ENCODE measurements at places on chromosomes 11 and 22. TPM values are rescaled to one million over a fixed set of nuclear protein-coding genes. Genes with fewer than 3 reads are reported as not detected.

GRCh38 chr11:134615041-134615615, 203.1 kb upstream of the B3GAT1 start:
- DNase-seq: no peak

GRCh38 chr11:34633990-34634693, 13.2 kb downstream of the EHF start:
- no peak for DNase-seq

DNA sequence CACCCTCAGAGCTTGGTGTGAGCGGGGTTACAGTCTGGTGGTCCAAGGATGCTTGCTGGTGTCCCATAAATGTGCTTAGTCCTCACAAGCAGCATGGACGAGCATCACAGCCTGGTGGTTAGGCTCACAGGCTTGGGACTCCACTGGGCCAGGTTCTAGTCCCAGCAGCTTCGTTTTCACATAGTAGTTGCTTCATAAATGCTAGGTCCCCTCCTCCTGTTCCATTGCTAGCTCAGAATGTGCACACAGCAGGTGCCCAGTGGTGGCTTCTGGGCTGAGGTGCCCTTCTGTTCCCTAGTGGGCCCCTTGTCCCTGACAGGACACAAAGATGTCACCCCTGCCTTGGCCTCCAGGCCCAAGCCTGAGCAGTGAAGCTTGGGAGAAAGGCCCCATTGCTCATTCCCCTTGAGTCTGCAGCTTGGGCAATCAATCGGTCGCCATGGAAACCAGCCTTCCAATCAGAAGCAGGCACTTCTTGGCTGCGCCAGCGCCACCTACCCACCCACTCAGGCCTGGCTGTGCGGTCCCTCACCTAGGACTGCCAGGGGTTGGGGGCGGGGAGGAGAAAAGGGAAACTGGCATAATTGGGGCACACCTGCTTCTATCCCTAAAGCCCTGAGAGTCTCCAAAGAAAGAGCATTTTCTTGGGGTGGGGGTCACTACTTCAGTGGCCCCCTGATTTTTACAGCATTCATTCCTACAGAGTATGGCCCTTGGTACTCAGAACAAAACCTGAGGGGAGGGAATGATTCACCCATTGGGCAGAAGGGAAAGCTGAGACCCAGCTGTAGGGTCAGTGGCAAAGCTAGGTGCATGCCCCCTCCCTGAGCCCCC, 48.1 kb downstream of the CYTH4 start:
- peak; percentile 97 for DNase-seq

DNA sequence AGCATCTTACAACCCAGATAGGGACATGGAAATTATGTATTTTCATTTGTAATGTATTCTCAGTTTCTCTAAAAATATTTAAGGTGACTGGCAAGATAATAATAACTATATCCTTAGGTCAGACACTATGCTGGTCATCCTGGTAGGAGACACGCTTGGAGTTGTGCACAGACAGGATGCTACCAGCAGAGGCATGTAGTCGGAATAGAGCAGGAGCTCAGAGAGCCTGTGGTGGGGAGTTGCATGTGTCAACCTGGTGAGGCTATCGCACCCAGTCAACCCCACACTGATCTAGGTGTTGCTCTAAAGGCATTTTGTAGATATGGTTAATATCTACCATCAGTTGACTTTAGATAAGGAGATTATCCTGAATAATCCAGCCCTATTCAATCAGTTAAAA, 318.5 kb downstream of the MIAT start:
- no peak for DNase-seq

DNA sequence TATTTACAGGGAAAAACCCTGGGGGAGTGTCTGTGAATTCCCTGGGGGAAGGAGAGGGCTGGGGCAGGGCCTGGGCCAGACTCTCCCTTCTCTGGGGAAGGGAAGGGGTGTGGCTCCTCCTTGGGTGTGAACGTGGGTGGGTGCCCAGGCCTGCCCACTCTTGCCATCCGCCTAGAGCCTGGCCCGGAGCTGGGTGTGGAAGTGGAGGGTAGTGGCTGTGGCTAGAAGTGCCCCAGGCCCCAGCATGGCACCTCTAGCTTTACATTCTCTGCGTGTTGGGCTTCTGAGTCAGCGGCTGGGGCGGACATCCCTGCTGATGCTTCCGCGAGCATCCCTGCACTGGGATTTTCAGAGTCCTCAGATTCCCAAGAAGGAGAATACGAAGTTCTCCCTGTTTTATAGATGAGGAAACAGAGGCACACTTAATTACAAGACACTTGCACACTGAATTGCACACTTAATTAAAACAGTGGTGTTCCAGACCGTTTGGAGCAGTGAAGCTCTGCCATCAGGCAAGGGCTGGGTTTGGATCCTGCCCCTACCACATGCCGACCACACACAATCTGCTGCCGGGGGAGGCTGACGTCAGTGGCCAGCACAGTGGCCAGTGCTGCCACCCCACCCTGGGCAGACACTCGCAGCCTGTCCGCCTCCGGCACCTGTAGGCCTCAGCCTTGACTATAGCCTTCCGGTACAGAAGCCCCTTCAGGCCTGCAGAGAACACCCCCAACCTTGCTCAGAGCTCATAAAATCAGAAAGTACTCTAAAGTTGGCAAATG, 7.6 kb downstream of the BAD start:
- DNase-seq: no peak

- DNase-seq: no peak
Observed at GRCh38 chr11:76656571-76657081, 13.9 kb downstream of the LRRC32 start.

GRCh38 chr22:31192513-31192912, 19.6 kb upstream of the LIMK2 start:
- no peak for DNase-seq

DNA sequence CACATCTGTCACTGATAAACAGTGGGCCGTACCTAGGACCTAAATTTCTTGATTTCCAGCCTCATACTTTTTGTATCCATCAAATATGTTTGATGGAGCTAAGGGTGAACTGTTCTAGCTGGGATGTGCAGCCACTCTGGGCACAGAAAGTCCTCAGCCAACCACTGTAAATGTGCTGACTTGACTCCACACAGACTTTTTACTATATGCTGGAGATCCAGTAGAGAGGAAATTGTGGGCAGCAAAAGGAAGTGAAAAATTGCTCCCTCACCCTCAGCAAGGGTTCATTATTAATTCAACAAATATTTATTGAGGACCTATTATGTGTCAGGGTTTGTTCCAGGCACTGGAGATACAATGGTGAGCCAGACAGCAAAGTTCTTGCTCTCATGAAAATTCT, 54.2 kb upstream of the AMPD3 start:
- no peak for DNase-seq

Gene RASGRP2
- total RNA-seq: 34.4 TPM

Gene P2RX6
- total RNA-seq: not detected

Gene NLRP6
- not detected for total RNA-seq

Gene OPCML
- 4.4 TPM for total RNA-seq

Gene MPPED1
- total RNA-seq: 0.56 TPM

Gene F2
- not detected for total RNA-seq

Data from GM23338 (cell line).